ENCODE measurements at places on chromosomes 12 and 14.

GRCh38 chr12:1189163-1189562 is 198.1 kb downstream of the ERC1 start:
- no peak for DNase-seq

DNA sequence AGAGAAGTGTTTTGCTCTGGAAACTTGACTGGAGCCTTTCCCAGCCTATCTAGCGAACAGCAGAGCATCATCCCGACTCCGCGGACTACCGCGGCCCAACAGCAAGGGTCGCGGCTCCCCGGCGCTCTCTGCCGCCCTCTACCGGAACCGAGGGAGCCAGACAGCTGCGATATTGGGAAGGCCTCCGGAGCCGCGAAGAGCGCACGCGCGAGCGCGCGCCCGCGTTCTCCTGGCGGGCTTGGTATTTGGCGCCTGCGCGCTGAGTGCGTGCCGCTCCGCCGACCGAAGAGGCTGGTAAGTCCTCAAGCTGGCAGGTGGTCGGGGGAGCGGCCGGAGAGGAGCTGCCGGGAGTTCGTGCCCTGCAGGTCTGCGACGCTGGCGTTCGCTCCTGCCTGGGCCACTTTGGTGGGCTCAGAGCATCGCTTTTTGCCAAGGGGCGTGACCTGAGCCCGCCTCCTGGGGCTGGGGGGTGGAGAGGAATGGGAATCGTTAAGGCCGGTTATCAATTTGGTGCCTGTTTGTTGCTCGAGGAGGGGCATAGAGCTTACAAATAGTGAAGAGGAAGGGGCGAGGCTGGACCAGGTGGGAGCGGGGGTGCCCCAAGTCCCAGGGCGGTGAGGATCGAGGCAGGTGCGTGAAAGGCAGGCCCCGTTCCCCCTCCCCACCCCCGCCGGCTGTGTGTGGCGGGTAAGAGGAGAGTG is at the start of gene TMEM106C:
Gene TMEM106C, plus strand, starts transcription at position 257 of the 701 bp plus-strand sequence. CDS start 641 bp downstream, outside the sequence.
- peak; percentile 87 for DNase-seq

- DNase-seq: no peak
These were observed 10.7 kb upstream of the STX2 start for GRCh38 chr12:130849561-130850417.

DNA sequence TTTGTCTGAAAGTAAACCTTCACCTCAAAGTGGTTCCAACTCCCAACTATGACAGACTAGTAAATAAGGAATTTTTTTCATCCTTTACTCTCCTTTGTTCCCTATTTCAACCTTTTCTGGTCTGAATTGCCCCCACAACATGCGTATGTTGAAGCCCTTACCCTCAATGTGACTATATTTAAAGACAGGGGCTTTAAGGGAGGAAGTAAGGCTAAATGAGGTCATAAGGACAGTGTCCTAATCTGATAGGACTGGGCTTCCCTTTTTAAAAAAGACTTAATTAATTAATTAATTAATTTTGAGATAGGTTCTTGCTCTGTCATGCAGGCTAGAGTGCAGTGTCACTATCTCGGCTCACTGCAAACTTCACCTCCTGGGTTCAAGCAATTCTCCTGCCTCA is 86.3 kb downstream of the VCPKMT start:
- no peak for DNase-seq

DNA sequence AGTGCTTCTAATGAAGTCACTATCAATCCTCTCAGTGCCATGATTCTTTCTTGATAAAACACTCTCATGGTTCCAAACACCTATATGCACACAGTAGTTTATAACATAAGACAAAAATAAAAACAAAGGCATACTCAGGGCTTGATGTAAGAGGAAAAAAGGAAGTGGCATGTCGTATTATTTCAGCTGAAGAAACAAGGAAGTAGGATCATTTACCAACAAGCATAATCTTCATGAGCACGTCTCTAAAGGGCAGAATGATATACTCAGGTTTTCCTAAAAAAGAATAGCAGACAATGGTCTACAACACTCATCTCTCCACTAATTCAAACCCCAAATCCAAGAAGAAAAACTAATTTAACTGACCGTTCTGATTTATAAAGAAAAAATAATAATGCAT is 33.9 kb downstream of the NUMB start:
- no peak for DNase-seq

DNA sequence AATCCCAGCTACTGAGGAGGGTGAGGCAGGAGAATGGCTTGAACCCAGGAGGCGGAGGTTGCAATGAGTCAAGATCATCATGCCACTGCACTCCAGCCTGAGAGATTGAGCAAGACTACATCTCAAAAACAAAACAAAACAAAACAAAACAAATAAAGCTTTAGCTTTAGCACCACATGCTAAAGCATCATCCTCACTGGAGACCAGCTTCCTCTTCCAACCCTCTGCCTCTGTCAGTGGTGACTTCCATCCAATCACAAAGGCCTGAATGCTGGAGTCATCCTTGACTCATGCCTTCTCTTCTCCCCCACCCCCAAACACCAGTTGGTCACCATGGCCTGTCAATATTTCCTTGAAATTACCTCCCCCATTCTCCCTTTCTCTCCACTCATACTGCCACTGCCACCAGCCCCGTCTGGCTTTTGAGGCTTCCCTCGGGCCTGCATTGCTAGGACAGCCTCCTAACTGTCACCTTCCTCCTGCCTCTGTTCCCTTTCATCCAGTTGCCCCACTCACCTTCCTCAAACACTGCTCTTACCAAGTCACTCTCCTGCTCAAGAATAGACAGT is 1.4 kb downstream of the ZNF385A start:
- peak; percentile 93 for DNase-seq

GRCh38 chr14:94524093-94524492 is 14.8 kb upstream of the SERPINA12 start:
- no peak for DNase-seq

- DNase-seq: no peak
These were observed 144.4 kb downstream of the CAND1 start for GRCh38 chr12:67413577-67413976.

DNA sequence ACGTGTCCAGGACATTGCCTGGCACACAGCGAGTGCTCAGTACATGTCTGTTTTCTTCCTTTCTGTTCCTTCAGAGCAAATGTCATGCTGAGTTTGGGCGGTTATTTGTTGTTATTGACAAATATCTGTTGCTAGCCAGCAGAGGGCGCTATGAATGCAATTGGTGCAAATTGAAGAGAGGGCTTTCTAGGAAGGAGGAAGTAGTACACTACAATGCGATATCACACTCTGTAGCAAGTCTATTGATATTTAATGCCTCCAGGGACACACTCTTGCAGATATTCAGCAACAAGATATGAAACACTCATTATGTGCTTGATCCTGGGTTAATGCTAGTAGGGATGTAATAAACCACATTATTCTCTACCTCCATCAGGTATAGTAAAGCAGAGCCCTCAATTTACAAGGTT is 267.3 kb upstream of the SRRM4 start:
- no peak for DNase-seq

DNA sequence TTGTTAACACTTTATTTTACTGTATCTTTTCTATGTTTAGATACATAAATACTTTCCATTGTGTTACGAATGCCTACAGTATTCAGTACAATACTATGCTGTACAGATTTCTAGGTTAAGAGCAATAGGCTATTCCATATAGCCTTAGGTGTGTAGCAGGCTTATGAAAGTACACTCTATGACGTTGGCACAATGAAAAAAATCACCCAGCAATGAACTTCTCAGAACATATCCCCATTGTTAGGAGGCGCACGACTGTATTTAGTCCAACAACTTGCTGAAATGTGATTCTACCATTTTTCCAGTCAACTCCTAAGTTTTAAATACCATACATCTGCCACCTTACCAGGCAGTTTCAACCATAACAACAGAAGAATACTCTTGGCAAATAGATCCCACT is 1.8 kb downstream of the PARP11 start:
- DNase-seq: no peak

- DNase-seq: peak; percentile 94
These were observed 24.6 kb downstream of the TMEM19 start for GRCh38 chr12:71710276-71711125.

DNA sequence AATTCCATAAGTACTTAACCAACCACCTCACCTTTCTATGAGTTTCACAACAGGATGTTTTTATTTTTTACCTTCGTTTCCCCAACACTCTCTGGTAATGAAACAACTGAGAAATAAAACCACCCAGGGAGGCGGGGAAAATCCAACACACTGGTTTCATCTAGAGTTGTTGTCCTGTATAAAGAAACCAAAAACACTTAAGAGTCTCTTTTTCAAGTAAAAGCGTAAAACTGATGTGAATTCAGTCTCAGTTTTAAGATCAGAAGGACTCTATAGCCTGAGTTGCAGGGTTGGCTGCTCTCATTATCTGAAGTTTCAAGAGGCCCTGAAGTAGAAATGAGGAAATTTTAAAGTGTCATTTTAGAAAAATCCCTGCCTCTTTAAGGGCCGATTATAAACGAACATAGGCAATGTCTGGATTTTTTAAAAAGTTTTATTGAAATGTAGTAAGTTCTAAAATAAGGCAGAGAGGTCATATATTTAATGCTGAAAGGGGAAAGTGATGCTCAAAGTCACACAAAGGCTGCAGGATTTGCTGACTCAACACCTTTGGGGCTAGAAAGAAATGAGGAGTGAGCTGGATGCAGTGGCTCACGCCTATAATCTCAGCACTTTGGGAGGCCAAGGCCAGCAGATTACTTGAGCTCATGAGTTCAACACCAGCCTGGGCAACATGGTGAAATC is 27.2 kb downstream of the HIGD1C start:
- no peak for DNase-seq

GRCh38 chr14:56313789-56314188 is 195.6 kb downstream of the PELI2 start:
- DNase-seq: no peak

DNA sequence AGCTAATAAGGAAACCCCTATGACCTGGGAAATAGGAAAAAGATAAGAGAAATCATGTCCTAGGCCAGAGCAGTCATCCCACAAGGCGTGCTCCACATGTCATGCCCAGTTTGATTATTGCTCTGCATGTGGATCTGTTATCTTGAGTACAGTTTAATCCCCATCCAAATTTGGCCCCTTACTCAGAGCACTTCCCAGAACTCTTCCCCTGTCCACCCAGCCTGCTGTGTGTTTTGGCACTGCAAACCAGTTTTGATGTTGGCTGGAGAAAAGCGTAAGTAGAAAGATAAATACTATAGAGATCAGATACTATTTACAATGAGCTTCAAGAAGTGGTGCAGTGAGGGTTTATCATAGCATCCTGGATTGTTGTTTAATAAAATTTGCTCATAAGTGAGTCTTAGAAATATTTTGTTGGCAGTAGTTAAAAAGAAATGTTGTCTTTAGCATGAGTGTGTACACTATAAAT is 83.8 kb downstream of the PTPRB start:
- DNase-seq: no peak

- no peak for DNase-seq
These were observed 94.9 kb downstream of the ELK3 start for GRCh38 chr12:96289067-96289466.

- DNase-seq: no peak
These were observed 116.0 kb upstream of the PLXNC1 start for GRCh38 chr12:94032368-94032767.

GRCh38 chr14:44657203-44657602 is 150.1 kb upstream of the FSCB start:
- no peak for DNase-seq

- DNase-seq: no peak
These were observed 117.9 kb downstream of the DICER1 start for GRCh38 chr14:95039259-95039992.

GRCh38 chr14:38544776-38545175 is 288.9 kb upstream of the CLEC14A start:
- DNase-seq: no peak

GRCh38 chr12:54475537-54475936 is 2.1 kb upstream of the GTSF1 start:
- peak; percentile 31 for DNase-seq

DNA sequence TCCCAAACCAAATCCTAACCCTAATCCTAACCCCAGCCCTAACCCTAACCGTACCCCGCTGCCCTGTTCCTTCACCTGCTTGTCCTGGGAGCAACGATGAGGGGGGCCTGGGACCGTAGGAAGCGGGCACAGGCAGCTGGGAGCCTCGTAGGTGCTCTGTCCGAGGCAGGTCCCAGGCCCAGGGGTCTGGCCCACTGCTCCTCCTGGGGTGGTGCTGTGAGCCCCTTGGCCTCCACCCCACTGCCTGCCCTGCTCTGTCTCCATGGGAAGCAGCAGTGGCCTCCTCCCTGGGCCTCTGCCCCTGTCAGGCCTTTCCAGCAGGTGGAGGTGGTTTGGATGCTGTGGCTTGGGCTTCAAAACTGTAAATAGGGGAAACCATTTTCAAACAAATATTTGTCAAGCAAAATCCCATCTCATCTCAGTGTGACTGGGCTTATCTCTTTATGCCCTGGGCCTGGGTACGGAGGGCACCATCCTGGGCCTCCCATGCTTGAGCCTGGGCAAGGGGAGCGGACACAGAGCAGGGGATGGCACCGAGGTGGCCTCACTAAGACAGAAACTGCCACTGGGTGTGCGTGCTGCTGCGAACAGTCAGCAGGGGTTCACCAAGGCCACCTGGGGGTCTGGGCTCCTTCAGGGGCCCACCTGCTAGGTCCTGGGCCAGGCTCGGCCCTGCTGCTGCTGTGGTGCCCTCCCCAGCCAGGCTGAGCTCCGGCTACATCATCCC is 3.7 kb upstream of the BEGAIN start:
- DNase-seq: no peak

DNA sequence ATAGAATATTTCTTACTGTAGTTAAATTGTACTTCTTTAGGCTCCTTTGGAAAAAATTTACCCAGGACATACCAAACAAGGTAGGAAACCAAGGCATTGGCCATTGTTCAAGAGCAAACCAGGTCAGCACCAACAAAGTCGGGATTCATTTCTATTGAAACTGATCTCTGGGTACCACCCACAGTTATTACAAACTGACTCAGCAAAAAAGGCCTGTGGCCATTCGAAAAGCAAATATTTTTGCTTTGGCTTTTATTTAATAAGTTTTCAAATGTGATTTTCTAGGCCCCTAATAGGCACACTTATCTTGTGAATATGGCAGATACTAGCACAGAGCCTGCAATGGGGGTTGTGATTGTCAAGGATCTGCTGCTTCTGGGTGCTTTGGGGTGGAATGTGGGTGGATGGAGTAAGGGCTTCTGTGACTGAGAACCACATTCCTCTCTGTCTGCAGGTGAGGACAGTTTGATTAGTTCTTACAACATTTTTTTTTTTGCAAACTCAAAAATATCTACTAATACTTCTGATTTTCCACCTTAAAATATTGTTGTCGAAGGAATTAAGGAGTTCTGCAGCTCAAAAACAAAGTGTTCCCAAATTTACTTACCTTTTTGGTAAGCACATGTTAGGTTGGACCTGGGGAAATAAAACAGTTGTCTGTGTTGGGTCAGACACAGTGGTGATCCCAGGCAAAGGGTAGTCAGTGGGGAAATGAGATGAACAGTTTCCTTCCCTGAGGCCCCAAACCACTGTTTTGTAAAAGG is 45.1 kb downstream of the FLRT2 start:
- no peak for DNase-seq

DNA sequence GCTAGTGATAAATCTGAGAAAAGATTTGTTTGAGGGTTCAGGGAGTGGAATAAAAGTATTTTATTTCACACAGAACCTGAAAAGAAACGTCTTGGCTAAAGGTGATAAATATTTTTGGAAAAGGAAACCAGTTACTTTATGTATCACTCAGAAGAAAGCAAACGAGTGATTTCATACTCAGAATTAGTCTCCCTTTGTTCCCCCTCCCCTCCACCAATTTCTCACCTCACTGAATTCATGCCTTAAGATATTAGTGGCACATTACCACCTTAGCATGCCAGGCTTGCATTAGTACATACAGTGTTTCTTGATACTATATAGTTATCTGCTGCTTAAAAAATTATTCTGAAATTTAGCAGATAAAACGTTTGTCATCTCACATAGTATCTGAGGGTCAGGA is 28.2 kb downstream of the G2E3 start:
- DNase-seq: no peak

GRCh38 chr14:77409131-77409533 is 14.2 kb downstream of the NOXRED1 start:
- DNase-seq: peak; percentile 2

Data from fibroblast of skin of right biceps (primary cell).